ENCODE measurements at places on chromosomes 2 and 18.

DNA sequence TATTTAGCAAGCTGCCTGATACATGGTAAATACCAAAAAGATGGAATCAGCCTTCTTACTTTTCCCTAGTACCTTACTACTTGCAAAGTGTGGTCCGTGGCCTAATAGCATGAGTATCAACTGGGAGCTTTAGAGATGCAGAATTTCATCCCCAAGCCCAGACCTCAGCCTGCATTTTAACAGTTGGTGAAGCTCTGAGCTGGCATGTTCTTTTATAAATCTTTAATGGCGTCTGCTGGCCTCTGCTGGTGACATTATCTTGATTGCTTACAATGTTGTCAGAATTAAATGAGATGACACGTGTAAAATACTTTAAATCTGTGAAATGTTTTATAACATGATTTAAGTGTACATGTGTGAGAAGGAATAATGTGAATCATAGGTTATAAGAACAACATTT lies 115.1 kb upstream of the NOSTRIN start:
- DNase-seq: no peak

DNA sequence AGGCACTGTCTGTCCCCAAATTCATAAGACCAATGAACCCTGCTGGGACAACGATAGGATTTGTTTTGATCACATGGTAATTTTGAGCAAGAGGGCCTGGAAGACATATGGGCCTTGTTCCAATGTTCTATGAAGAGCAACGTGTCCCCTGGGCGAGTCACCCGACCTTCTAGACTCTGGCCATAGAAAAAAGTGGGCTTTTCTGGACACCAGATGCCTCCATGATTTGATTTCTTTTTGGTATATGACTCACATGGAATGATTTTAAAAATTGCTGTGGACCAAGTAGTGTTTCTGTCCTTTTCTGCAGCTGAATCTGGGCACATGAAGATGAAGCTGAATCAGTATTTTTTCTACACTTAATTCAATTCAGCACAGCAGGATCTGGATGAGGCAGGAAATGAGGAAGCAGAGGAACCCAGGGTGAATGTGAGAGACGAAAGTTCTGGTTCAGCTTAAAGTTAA lies 104.9 kb downstream of the CDC42EP3 start:
- no peak for DNase-seq

DNA sequence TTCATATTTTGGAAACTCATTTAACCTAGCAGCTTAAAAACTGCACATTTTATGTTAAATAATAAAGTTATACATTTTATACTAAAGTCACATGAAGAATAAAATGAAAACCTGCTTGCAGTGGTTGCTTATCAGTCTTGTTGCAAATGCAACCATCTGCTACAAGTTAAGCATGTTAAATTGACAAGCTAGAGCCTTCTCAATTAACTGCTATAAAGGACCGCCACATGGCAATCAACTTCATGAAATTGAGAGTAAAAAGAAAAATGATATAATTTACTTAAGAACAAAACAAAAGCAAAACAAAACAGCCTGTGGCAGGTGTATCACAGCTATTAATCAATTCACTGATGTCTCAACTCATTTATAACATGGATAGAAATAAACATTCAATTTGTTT lies 78.7 kb downstream of the RTTN start:
- no peak for DNase-seq

DNA sequence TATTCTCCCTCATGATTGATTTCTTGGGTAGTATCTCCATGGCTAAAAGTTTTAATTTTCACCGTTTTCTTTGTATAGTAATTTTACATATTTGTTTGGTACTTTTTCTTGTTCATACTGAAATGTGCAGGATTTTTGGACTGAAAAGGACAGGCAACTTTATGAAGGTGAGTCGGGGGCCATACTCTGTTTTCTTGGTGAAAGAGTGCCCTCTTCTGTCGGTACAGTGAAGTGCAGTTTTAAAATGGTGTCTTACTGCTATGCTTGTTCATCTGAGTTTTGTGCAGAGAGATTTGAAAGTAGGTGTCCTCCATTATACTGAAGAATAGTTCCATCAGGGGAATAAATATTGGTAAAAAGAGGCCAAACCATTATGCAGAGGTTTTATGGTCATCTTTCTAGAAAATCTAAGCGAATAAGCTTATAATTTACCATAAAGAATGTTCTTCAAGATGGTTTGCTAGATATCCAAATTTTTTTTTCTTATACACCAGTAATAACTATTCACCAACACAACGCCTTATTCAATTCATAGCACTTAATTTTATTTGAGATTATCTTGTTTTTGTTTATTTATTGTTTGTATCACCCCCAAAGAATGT lies 8.7 kb upstream of the SERPINB13 start:
- DNase-seq: no peak

GRCh38 chr2:4475618-4476017 lies 772.2 kb downstream of the DCDC2C start:
- no peak for DNase-seq
